RKO (cell line): ENCODE measurements at places on chromosomes 4 and X.

DNA sequence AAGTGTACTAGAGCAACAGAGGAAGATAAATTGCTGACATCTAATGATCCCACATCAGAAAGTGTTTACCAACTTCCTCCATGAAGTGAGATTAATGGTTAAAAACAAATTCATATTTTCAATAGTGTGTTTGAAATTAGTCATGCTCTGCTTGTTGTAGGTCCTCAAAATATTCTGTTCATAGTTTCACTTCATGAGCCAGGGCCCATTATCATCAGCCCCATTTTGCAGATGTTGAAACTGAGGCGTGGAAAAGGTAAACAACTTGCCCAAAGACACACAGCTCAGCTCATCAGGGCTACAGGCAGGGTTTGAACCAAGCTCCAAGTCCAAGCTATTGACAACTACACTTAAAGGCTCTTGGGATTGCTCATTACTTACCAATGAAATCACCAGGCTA, 103.5 kb upstream of the PPARGC1A start:
- no peak for DNase-seq

GRCh38 chrX:122517786-122518185, 666.3 kb upstream of the GRIA3 start:
- no peak for DNase-seq

- no peak for DNase-seq
These were observed 21.9 kb downstream of the IL15 start for GRCh38 chr4:141658309-141658708.

DNA sequence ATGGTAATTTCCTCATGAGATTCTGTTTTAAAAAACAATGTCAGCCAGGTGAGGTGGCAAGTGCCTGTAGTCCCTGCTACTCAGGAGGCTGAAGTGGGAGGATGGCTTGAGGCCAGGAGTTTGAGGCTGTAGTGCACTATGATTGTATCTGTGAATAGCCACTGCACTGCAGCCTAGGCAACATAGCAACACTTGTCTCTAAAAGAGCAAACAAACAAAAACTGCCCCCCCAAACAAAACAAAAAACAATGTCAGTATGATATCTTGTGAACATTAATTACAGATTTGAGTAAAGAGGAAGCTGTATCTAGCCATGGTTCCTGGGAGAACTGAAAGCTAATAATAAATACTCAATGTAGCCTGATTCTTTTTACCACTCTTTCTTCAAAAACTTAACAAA, 6.8 kb upstream of the MSL3 start:
- DNase-seq, result no peak

DNA sequence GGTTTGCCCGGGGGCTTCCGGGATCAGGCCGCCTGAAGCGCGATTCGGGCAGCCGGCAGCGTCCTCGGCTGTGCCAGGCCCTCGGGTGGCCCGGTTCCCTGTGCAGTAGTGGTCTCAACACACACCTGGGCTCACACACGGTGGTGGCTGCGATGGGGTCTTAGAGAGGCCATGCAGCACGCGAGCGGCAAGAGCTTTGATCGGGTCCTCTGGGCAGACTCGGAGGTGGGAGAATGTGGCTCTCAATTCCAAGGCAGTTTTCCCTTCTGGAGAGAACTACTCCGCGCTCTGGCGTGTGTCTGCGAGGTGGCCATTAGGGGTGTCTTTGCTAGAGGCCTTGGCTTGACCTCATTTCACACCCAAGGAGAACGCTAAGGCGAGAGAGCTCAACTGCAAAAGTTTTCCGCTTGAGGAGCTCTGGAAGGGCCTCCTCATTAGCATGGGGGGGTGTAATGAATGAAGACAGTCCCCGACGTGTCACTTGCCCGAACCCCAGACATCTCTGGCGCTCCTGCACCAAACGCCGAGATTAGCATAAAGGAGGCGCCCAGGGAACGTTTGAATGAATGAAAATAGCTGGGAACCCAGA, 771 bp upstream of the RBPJ start:
- no peak for DNase-seq

DNA sequence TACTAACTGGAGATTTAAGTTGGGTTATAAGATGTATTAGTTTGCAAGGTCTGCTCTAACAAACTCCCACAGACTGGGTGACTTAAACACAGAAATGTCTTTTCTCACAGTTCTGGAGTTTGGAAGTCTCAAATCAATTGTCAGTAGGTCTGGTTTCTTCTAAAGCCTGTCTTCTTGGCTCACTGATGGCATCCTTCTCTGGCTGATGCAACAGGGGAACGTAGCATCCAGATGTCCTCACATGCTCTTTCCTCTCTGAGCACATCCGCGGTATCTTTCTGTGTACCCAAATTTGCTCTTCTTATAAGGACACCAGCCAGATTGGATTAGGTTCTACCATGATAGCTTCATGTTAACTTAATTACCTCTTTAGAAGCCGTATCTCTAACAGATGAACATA, 63.2 kb upstream of the BMP3 start:
- no peak for DNase-seq

DNA sequence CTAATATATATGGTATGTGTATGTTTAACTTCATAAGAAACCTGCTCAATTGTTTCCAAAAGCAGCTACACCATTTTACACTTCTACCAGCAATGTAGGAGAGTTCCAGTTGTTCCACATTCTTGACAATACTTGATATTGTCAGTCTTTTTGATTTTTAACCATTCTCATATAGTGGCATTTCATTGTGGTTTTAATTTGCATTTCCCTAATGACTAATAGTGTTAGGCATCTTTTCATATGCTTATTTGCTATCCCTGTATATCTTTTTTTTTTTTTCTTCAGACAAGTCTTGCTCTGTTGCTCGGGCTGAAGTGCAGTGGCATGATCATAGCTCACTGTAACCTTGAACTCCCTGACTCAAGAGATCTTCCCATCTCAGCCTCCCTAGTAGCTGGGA, 58.2 kb upstream of the TRIM2 start:
- no peak for DNase-seq

DNA sequence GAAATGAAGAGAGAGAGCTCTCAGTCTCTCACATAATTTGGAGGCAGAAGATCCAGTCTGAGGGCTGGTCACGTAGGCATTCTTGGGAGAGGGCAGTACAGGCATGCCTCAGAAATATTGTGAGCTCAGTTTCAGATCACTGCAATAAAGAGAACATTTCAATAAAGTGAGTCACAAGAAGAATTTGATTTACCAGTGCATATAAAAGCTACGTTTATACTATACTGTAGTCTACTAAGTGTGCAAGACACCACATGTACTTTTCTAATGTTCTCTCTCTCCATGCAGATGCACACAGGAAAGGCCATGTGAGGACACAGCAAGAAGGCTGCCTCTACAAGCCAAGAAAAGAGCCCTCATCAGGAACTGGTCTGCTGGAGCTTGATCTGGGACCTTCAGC, 583.5 kb upstream of the FAT1 start:
- DNase-seq, result no peak

DNA sequence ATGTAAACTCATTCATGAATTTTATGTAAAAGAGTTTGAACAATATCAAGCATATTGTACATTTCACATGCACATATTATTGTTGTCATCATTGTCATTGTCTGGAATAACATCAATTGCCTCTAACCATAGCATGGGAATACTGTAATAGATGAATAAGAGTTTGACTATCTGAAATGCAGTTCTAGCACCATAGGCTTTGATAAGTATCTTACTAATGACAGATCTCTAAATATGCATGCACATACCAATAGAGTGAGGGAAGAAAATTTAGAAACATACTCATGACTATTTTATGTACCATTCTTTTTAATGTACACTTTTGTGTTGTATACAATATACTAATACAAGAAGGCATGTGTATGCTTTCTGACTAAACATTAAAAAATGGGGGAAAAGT, 161.6 kb upstream of the SPRY1 start:
- no peak for DNase-seq

DNA sequence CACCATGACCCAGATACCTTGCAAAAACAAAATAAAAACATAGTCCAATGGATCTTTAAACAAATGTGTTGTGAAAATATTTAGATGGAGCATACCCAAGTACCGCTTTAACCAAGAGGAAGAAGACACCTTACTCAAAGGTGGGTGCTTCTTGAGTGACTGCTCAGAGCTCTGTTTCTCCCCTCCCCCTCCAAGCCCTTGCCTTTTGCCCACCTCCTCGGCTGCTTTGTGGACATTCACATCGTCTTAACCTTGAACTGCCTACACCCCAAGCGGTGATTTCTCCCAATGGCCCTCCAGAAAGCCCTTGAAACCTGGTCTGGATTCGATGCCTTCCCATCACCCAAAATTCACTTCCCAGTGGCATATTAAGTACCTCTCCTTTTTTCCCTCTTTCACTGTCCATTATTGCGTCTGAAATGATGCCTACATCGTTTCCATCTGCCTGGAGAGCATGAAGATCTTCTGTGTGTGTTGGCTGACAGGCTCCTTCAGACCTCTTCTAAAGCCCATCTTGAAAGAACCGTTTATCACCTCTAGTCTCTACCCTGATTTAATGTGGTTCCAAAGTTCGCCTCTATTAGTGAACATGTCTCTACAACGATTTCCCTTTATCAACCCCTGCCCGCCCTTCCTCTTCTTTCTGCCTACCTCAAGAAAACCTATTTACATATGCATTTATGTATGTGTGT, 968 bp downstream of the GPRIN3 start:
- DNase-seq, result no peak

GRCh38 chr4:161320377-161320776, 843.4 kb downstream of the FSTL5 start:
- DNase-seq, result peak; percentile 34

- no peak for DNase-seq
These were observed 234.8 kb downstream of the COL25A1 start for GRCh38 chr4:109067508-109068235.

DNA sequence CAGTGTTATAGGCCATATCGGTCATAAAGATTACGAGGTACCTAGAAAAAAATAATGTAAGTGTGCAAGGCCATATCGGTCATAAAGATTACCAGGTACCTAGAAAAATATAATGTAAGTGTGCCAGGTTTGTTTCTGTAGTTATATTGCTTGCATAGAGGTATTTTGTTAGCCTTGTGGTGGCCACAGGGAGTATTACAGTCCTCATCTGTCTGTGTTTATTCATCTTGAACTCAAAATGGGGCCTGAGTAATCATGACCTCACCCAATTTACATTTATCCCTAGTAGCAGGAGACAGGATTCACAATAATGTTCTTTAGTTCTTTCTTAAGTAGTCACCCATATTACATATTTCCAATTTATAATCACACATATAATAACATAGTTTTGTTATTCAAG, 459.7 kb downstream of the MID1IP1 start:
- DNase-seq, result peak; percentile 58

DNA sequence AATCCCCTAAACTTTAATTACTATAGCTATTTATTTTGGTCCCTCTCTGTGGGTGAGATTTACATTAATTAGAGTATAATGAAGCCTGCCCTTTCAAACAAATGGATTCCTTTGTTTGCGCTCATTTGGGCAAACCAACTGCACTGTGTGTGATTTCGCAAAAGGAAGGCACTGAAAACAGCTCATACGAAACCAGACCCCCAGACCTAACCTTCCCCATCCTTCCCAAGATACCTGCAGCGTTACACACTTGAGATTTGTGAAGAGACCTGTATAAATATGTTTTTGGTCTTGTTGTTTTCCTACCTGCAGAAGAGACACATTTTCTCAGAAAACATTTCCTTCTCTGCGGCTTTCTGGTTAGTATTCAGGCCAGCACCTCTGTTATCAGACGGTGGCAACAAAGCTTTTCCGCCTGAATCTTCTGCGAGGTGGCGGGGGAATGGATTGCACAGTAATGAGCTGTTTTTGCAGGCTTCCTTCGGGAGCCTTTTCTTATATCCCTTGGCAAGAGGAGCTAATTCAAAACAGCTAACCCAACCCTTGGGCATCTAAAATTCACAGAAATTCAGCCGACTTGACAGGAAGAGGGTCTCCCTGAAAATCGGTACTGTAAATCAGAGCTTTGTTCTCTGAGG, 47.6 kb downstream of the CBLL2 start:
- DNase-seq, result no peak

GRCh38 chr4:76141241-76141640, 7.0 kb downstream of the NUP54 start:
- DNase-seq, result no peak

- DNase-seq, result no peak
These were observed 7.8 kb upstream of the AKAP14 start for GRCh38 chrX:119887721-119888425.
